ENCODE measurements at places on chromosomes 2 and 18.

GRCh38 chr2:208509586-208509985, 103.0 kb downstream of the PTH2R start:
- DNase-seq, result no peak

DNA sequence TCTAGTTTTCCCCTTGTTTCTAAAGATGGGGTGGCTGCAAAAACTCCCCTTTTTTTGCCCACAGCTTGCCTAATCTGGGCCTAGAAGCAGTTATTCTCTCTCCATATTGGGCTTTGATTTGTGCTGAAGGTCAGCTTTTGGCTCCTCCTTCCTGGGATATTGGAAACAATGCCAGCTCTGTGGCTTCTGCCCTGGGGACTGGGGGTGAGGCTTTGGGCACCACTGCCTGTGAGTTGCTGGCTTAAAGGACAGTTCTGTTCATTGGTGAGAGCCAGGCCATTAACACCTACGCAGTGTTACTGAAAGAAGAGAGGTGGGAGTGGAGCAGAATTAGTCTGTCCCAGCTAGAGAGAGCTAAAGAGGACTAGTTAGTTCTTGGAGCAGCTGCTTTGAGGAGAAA, 4.3 kb downstream of the UBXN2A start:
- DNase-seq, result no peak

DNA sequence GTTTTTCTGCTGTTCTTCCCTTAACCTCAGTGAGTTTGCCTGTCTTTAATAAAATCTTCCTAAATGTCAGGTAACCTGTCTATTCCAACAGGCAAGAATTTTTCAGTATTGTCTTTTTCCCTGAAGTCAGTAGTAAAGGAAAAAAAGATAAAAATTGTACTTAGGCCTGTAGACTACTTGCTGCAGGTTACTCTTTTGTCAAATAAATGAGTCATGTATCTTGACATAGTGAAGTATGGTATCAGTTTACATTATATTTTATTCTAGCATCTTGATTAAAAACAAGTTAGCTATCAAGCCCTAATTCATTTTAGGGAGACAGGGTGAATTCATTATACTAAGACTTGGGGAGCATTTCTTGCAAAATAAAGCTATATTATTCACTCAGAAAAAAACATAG, 59.8 kb downstream of the ITGA4 start:
- DNase-seq, result no peak

GRCh38 chr2:71664161-71664560, 210.8 kb downstream of the DYSF start:
- no peak for DNase-seq

GRCh38 chr2:23691565-23691964, 235.4 kb downstream of the ATAD2B start:
- no peak for DNase-seq

DNA sequence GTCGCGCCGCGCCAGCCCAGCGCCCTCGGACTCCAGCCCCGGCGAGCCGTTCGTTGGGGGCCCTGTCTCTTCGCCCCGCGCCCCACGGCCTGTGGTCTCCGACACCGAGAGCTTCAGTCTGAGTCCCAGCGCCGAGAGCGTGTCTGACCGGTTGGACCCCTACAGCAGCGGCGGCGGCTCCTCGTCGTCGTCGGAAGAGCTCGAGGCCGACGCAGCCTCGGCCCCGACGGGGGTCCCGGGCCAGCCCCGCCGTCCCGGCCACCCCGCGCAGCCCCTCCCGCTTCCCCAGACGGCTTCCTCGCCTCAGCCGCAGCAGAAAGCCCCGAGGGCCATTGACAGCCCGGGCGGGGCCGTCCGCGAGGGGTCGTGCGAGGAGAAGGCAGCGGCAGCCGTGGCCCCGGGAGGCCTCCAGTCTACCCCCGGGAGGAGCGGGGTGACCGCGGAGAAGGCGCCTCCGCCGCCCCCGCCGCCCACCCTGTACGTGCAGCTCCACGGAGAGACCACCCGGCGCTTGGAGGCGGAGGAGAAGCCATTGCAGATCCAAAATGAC, 1.4 kb downstream of the PHLPP1 start:
- peak; percentile 56 for DNase-seq

- no peak for DNase-seq
Observed at GRCh38 chr2:97745474-97746174, 32.2 kb downstream of the ZAP70 start.

GRCh38 chr2:182852090-182852489, 14.3 kb downstream of the FRZB start:
- no peak for DNase-seq

GRCh38 chr2:233312874-233313273, 5.3 kb downstream of the SAG start:
- DNase-seq, result no peak

GRCh38 chr18:29652797-29653196, 1389.7 kb downstream of the DSC3 start:
- DNase-seq, result no peak

DNA sequence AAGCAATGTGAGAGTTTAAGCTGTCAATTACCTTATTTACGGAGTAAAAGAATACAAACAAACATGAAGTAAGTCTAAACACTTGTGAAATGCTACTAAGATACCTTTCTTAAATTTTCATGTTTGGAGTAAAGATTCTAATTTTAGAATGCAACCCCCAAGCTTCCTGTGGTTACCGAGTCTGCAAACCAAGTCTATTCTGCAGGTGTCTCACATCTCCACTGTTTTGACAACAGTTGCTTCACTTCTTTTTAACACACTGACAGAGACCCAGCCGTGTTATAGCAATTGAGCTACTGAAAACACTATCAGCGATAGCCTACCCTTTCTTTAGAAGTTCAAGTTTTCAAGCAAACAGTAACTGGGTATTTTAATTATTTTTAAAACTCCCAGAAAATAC, 608.3 kb downstream of the ERBB4 start:
- DNase-seq, result no peak

GRCh38 chr2:137838255-137839092, 125.8 kb upstream of the HNMT start:
- no peak for DNase-seq

DNA sequence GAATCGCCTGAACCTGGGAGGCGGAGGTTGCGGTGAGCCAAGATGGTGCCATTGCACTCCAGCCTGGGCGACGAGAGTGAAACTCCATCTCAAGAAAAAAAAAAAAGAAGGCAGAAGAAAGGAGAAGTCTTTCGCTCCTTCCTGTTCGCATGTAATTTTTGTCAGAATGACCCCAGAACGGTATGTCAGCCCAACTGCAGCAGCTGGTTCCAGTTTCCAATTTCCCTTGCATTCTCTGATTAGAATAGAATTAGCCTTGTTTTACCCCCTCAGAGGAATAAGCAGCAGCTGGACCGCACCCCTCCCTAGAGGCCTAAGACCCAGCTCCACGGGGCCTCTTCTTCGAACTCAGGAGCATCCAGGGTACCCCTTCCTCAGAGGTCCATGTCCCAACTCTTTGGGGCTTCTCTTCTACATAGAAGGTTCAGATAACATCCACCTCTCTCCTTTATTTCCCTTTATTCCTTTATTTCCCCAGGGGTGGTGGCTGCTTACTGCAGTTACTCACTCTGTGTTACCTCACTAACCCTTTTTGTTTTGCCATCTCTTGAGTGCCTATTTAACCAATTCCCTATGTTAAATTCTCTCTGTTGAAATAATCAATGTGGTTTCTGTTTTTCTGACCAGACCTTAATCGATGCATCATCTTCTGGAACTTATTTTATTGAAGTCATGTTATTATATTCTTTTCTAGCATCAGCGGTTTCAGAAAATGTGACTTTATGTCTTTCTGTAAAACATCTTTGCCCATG, 7.2 kb upstream of the PUM2 start:
- no peak for DNase-seq

DNA sequence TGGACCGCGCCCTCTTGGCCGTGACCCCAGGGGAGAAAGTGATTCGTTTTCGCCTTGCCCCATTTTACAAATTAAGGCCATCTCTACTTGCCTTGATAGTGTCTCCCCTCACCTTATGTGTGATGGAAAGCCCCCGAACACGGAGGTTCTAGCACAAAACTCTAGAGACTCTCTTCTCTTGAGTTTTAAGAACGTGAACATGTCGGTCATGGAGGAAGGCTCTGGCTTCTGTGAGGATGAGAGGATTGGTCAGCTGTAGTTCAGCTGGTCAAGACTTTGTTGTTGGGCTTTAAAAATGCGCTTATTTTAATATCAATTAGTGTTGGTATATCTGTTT, 828 bp downstream of the DYNC1I2 start:
- DNase-seq, result no peak

GRCh38 chr2:201901786-201902185, 95.4 kb downstream of the CDK15 start:
- DNase-seq, result no peak

GRCh38 chr2:32683520-32684086, 55.8 kb downstream of the TTC27 start:
- no peak for DNase-seq

- DNase-seq, result no peak
Observed at GRCh38 chr2:234491281-234491680, 5.6 kb downstream of the ARL4C start.

DNA sequence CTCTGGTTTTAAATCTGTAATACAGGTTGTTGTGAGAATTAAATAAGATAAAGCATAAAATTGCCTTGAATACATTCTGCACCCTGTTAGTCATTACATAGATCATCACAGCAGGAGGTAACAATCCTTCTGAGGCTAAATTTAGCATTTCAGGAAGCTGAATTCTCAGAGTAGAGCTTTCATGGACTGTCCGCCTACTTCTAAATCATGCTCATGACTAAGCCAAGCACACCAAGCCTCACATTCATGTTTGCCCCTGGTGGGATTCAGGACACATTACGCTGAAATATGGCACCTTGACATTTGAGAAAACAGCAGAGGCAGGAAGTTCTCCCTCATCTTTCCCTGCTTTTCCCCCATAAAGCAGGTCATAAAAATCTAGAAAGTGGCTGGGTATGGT, 16.6 kb upstream of the PIK3C3 start:
- no peak for DNase-seq

- no peak for DNase-seq
Observed at GRCh38 chr2:200091126-200091525, 135.7 kb downstream of the MAIP1 start.

GRCh38 chr2:200193791-200194190, 112.7 kb upstream of the SPATS2L start:
- no peak for DNase-seq

- DNase-seq, result no peak
Observed at GRCh38 chr2:42105330-42106256, 57.8 kb downstream of the PKDCC start.

- no peak for DNase-seq
Observed at GRCh38 chr2:105057005-105057404, 19.1 kb downstream of the MRPS9 start.

GRCh38 chr2:8626572-8626971, 55.3 kb upstream of the ID2 start:
- DNase-seq, result no peak

Measured in mesothelial cell of epicardium (in vitro differentiated cells).